T-cell (primary cell): ENCODE measurements at places on chromosomes 12 and 14.

DNA sequence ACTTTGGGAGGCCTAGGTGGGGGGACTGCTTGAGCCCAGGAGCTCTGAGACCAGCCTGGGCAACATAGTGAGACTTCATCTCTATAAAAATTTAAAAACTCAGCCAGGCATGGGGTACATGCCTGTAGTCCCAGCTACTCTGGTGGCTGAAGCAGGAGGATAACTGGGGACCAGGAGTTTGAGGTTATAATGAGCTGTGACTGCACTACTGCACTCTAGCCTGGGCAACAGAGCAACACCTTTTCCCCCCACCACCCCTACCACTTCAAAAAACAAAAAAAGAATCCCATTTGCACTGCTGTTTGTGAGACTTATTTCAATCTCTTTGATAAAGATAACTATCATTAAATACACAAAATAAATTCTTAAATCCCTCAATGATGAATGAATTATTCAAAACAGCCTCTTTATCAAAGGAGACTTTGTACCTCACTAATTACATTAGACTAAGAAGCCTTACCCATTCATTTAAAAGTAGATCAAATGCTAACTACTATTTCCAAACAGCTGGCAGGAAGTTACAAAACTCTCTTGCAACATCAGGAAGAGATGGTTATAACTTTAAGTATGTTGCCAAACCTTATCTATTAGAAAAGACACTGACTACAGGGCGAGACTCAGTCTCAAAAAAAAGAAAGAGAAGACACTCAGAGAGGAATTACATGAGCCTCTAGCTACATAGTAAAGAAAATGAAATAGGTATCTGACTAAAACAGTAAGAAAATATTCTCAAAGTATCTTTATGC, 14.7 kb downstream of the BLTP3B start:
- H3K4me1 ChIP-seq = peaks cover 8% of the 10 kb centered on the region
- no peaks in the 10 kb centered on the region for H3K27me3 ChIP-seq
- DNase-seq = no peak
- H3K4me3 ChIP-seq = no peak overlapping the region

DNA sequence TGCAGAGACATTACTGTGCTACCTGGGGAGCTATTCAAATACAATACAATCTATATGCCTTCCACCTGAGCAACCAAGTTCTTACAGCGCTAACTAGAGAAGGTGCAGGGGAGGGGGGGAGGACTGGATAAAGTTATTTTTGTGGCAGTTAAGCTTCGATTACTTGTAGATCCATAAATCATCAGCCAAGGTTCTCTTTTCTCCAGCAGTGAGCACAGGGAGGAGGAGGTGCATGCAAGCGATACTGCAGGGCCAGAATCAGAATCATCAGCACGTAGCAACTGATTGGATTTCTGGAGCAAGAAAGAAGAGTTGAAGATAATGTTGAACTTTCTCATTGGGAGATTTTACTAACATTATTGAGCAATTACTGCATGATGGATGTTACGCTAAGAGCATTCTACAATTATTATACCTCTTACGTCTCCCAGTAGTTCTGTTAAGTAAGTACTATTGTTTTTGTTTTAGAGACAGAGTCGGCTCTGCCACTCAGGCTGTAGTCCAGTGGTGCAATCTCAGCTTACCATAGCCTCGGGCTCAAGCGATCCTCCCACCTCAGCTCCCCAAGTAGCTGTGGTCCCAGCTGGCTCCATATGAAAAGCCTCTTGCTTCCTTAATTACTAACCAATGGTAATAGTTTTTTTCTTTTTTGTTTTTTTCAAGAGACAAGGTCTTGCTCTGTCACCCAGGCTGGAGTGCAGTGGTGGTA, 74.6 kb upstream of the EEA1 start:
- no peak for DNase-seq
- H3K27ac ChIP-seq = no peak overlapping the region
- H3K4me1 ChIP-seq = no peaks in the 10 kb centered on the region
- no peak overlapping the region for H3K4me3 ChIP-seq
- no peaks in the 10 kb centered on the region for H3K27me3 ChIP-seq
- H3K36me3 ChIP-seq = no peaks in the 10 kb centered on the region

GRCh38 chr14:99908653-99909250, 115.5 kb downstream of the EML1 start:
- H3K4me3 ChIP-seq = no peak overlapping the region
- H3K36me3 ChIP-seq = no peaks in the 10 kb centered on the region
- no peak overlapping the region for H3K27ac ChIP-seq

DNA sequence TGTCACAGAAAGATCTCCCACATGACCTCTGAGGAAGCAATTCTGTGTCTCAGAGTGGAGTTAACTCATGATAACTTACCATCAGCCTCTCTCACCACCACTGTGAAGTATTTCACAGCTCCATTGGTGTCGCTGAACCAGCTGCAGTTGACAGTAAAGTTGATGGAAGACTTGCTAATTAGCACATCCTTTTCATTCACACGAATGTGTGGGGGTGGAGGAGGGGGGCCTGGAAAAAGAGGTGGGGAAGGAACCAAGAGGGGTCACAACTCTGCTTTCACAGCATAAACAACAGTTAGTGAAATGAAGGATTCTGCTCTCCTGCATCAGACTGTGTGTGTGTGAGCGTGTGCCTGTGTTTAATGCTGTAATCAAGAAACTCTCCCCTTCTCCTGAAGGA, 82.1 kb downstream of the PTPRB start:
- DNase-seq = no peak
- no peaks in the 10 kb centered on the region for H3K36me3 ChIP-seq
- H3K4me1 ChIP-seq = no peaks in the 10 kb centered on the region
- peaks cover 2% of the 10 kb centered on the region for H3K27me3 ChIP-seq
- H3K27ac ChIP-seq = no peak overlapping the region
- H3K4me3 ChIP-seq = no peak overlapping the region

- no peaks in the 10 kb centered on the region for H3K4me1 ChIP-seq
- no peaks in the 10 kb centered on the region for H3K27me3 ChIP-seq
- DNase-seq = no peak
- no peak overlapping the region for H3K27ac ChIP-seq
- H3K4me3 ChIP-seq = no peak overlapping the region
These were observed 183.8 kb downstream of the TMEM132C start for GRCh38 chr12:128450810-128451209.

DNA sequence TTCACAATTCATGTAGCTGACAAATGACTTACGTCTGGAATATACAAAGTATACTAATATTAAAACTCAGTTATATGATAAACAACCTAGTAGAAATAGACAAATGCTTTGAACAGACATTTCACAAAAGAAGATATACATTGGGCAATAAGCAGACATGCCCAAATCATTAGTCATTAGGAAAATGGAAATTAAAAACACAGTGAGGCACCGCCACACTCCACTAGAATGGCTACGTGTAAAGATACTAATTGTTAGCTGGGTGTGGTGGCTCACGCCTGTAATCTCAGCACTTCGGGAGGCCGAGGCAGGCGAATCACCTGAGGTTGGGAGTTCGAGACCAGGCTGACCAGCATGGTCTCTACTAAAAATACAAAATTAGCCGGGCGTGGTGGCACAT, 248.9 kb upstream of the TMEM132C start:
- no peaks in the 10 kb centered on the region for H3K27me3 ChIP-seq
- no peak overlapping the region for H3K27ac ChIP-seq
- H3K36me3 ChIP-seq = no peaks in the 10 kb centered on the region
- DNase-seq = no peak
- no peak overlapping the region for H3K4me3 ChIP-seq
- H3K4me1 ChIP-seq = no peaks in the 10 kb centered on the region

DNA sequence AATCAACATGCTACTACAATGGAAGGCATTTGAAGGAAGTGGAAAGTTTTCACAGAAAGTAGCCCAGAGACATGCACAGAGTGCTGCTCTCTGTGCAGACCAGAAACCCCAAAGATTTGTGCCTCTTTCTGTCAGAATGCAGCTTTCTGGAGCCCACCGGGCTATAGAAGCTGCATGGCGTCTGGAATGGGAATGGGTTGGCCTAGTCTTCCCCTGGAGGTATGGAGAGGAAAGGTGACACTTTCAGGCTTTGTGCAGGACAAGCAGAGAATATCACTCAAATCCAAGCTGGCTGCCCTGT, 21.3 kb upstream of the ZFP36L1 start:
- H3K4me3 ChIP-seq = peak overlapping the region; percentile 62
- H3K27me3 ChIP-seq = no peaks in the 10 kb centered on the region
- no peaks in the 10 kb centered on the region for H3K36me3 ChIP-seq
- DNase-seq = no peak
- peaks cover 64% of the 10 kb centered on the region for H3K4me1 ChIP-seq

DNA sequence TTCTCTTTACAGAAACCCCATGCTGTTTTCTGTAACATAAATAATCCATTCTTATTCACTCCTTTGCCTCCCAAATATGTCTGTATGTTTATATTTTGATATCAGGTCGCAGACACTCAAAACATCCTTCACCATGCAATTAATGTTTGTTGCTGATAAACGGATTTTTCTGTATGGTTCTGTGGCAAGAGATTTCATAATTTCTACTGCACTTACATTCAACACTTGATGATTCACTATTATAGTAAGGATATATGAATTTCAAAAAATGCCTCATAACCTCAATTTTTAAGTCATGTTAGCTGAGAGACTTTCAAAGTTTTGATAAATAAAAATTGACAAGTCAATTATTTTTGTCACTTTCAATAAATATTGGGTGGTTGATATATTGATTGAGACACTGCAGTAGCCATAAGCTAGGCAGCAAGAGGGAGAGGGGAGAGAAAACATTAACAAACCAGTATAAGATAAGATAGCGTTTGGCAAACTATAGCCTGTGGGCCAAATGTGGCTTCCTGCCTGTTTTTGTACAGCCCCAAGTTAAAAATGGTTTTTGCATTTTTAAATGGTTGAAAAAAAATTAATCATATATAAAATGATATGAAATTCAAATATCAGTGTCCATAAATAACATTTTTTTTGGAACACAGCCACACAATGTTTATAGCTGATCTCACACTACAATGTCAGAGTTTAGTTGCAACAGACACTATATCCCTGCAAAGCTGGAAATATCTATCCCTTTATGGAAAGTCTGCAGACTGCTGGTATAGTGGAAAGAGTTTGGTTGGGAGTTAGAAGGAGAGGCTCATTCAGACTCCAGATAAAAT, 18.3 kb downstream of the ALDH6A1 start:
- no peak for DNase-seq
- no peak overlapping the region for H3K27ac ChIP-seq
- no peaks in the 10 kb centered on the region for H3K36me3 ChIP-seq
- H3K4me3 ChIP-seq = no peak overlapping the region
